ENCODE measurements at places on chromosomes 2 and 18.
A peak's percentile ranks its signal among the peaks of the same experiment; 100 is the strongest.

DNA sequence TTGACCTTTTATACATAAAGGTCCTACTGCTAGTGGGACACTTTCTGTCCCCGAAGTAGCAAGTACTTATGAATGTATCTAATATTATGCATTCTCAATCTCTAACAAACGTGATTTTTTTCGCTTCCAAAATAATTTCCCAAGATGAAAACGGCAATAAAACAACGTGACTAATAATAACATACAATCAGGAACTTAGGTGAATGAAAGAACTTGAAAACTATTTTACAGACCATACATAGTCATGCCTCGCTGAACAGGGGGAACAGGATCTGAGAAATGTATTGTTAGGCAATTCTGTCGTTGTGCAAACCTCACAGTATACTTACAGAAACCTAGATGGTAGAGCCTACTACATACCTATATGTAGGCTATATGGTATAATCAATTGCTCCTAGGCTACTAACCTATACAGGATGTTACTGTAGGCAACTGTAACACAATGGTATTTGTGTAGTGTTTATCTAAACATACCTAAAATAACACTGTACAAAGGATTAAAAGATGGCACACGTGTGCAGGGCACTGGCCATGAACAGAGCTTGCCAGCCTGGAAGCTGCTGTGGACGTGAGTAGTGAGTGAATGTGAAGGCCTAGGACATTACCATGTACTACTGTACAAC is 2.5 kb downstream of the RTN4 start:
- DNase-seq: no peak

DNA sequence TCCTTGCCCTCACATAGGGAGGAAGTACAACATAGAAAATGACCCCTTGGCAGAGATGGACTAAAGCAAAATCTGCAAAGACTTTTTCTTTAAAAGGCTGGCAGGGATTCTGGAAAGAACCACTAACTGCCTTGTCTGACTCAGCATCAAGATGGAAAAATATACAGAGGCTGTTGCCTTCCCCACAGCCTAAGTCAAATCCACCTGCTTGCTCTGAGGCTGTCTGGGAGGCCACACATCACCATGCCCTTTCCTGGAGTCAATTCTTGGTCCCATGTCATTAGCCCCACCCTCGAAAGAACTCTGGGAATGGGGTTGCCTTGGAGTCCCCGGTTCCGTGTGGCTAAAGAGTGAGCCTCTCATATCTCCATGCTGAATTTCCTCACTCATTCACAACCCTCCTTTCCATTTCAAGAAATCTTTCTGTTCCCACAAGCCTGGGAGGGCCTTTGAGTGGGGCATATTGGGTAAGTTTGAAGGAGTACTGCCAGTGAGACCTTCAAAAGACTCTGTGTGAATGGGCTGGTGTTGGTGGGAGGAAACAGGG is 39.4 kb downstream of the BMP10 start:
- no peak for DNase-seq

GRCh38 chr18:2070631-2071030 is 500.7 kb downstream of the METTL4 start:
- DNase-seq: no peak

- DNase-seq: no peak
Observed at GRCh38 chr2:210004881-210005280, 2.4 kb downstream of the RPE start.

GRCh38 chr18:77146249-77147080 is 13.9 kb upstream of the MBP start:
- DNase-seq: no peak

GRCh38 chr18:42185486-42185885 is 230.5 kb downstream of the PIK3C3 start:
- no peak for DNase-seq

- no peak for DNase-seq
Observed at GRCh38 chr2:61415265-61415664, 55.6 kb downstream of the USP34 start.

DNA sequence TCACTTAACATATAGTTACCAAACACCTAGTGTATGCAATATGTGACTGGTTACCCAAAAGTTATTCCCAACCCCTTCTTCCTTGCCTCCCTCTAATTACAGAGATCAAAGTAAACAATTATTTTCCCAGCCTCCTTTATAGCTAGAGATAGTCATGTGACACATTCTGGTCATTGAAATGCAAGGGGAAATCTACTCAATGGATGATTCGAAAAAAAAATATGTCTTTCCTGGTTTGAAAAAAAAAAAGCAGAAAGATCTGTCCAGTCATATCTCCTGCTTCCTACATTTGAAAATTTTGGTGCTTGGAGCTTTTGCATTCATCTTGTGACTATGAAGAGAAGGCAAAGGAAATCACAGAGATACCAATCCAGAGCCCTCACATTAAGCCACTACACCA is 27.6 kb upstream of the UGP2 start:
- no peak for DNase-seq

GRCh38 chr2:106053116-106053515 is 141.0 kb downstream of the UXS1 start:
- DNase-seq: peak; percentile 41

GRCh38 chr2:27984153-27984552 is 93.6 kb downstream of the BABAM2 start:
- DNase-seq: no peak

DNA sequence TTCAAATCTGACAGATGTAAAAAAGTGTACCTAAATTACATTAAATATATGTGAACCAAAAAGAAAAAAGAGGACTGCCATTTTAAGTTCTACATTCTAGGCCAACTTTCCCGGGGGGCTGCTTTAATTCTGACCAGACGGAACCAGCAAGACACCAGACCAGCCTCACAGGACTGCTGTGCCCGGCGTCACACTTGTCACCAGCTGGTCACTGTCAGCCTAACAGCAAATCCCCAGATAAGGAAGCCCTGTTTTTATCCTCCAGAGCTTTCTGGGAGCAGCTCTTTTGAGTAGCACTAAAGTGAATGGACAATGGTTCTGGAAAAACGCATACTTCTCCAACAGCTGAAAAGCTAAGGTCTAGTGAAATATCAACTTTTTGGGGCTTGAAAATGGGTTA is 35.6 kb downstream of the CYB5A start:
- DNase-seq: no peak

DNA sequence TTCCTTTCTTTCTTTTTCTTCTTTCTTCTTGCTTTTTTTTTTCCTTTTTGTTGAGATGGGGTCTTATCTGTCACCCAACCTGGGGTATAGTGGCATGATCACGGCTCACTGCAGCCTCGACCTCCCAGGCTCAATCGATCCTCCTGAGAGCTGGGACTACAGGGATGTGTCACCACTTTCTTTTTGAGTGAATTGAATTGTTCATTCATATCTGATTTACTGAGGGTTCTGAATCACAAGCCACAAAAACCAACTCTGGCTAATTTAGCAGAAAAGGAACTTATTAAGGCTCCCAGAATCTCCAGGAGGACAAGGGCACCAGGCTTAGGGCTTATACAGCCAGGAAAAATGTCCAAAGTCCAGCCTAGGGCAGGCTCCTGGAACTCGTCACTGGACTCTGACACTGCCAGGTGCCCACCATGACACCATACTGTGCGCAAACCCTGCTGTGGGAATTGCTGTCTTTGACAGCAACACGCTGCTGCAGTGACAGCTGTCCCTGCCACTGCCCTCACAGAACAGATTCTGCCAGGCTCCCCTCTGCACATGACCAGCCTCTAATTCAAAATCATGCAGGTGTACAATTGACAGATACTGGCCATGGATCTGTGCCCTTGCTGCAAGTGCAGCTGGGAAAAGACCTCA is 42.9 kb upstream of the EML6 start:
- no peak for DNase-seq

- DNase-seq: no peak
Observed at GRCh38 chr2:204578928-204579598, 33.8 kb downstream of the PARD3B start.

All from CD4-positive, alpha-beta T cell treated with Interleukin-2 at 100 ng/mL for 4 hours (primary cell).